Chondrocyte (in vitro differentiated cells): ENCODE measurements at places on chromosomes 2 and 18. TPM values are rescaled to one million over a fixed set of nuclear protein-coding genes. Genes with fewer than 3 reads are reported as not detected.

- DNase-seq = no peak
Observed at GRCh38 chr2:48531141-48531648, 1.2 kb downstream of the STON1 start.

DNA sequence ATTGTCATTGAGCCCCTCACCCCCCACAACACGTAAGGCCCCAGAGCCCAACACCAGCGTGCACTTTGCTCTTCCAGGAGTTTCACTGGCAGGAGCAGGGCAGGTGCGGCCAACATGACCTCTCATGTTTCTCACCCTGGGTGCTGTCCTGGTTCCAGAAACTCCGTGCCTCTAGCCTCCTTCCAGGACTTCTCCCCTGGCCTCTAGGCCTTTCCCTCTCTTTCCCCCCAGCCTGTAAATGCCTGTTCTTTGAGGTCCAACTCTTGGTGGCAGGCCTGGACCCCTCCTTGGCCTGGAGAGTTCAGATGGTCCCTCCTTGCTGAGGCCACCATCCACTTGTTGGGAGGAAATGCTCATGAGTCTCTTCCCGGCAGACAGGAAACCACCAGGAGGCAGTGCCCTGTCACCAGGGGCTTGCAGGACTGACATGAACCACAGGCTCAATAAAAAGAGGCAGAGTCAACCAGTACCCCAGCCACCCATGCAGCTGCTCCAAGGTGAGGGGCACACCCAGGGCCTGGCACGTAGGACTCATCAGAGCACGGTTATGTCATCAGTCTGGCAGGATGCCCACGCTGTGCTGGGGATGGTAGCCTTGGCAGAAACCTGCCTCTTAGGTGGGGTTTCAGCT lies 1.5 kb downstream of the MALL start:
- no peak for DNase-seq

Gene CRACDL
- 17.0 to 50.4 TPM (median 19.9 TPM) in 3 replicates for total RNA-seq

- DNase-seq = no peak
Observed at GRCh38 chr18:74905247-74905646, 303.7 kb downstream of the PTGR3 start.

- no peak for DNase-seq
Observed at GRCh38 chr18:12065397-12065796, 28.2 kb upstream of the ANKRD62 start.

DNA sequence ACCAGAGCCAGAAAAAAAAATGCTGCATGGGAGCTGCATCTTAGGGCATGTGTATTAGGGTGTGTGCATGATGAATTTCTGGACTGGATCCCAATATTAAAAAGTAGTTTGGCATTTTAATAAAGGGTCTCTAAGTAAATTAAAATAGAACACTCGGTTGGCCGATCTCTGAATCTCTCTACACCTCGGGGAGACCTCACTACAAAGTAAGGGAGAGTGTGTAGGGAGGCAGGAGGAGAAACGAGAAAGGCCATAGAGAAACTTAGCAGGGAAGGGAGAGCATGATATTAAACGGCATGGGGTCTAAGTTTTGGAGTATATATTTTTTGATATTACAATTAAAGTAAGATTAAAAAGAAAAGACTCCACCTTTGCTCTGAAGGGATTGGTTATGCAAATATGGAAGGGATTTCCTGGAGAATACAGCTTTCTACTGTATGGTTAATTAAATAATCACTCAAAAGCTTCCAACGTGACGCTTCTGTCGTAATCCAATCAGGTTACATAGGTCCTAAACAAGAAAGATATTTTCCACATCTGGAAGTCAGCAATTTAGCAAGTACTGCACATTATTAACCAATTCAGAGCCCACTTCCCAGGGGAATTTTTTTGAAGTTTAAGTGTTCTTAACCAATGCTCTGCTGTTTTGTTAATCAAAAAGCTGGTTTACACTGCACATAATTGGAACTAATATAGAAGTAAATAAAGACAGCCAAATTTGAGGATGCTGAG lies 1.0 kb upstream of the ZEB2 start:
- no peak for DNase-seq
